ENCODE measurements at places on chromosomes 1 and 21.

DNA sequence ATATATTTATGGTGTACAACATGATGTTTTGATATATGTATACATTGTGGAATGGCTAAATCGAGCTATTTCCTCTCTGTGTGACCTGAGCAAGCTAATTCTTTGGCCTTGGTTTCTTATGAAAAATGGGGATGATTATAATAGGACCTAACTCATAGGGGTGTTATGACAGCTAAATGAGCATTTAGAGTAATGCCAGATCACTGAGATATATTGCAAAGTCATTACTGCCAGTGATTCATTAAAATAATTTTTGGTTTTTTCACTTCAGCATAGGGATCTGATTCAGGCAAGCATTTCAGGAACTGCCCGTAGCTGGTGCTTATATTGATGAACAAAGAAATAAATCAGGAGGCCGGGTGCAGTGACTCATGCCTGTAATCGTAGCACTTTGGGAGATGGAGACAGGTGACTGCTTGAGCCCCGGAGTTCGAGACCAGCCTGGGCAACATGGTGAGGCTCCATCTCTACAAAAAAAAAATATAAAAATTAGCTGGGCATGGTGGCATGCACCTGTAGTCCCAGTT, 30.7 kb downstream of the DAB1 start:
- ATAC-seq = no peak

DNA sequence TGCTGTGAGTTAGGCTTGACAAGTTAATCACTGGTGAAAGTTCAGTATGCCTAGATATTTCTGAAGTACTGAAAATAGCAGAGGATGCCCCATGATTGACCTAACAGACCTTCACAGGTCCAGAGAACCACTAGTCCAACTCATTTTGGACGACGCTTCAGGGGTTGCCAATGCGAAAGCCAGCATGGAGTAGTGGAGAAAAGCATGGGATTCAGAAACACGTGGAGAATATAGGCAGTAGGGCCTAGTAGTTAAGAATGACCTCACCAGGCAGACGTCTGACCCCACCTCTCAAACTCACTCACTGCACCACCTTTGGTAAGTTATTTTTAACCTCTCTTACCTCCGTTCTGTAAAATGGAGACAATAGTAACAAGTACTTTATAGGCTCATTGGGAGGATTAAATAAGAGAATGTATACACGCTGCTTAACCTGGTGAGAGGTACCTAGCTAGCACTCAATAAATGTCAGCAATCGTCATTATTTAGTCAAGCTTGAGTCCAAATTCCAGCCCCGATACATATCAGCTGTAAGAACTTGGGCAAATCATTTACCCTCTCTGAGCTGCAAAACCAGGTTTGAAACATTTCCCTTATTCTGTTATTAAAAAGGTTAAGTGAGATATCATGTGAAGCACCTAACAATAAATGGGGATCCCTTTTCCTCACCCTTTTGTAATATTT, 13.2 kb downstream of the PLPP3 start:
- no peak for ATAC-seq

GRCh38 chr21:42093991-42094421, 22.9 kb downstream of the UMODL1 start:
- no peak for ATAC-seq

DNA sequence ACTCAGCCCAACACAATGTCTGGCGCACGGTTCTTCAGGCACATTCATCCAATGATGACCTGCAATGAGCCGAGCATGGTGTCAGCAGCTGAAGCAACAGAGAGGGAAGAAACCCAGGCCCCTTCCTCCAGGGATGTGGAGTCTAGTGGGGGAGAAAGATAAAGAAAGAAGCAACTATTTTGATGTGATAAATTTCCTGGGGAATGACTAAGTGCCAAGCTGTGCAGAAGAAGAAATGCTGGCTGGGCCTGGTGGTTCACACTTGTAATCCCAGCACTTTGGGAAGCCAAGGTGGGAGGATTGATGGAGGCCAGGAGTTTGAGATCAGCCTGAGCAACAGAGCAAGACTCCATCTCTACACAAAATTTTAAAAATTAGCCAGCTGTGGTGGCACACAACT, 561.8 kb downstream of the KIF26B start:
- no peak for ATAC-seq

DNA sequence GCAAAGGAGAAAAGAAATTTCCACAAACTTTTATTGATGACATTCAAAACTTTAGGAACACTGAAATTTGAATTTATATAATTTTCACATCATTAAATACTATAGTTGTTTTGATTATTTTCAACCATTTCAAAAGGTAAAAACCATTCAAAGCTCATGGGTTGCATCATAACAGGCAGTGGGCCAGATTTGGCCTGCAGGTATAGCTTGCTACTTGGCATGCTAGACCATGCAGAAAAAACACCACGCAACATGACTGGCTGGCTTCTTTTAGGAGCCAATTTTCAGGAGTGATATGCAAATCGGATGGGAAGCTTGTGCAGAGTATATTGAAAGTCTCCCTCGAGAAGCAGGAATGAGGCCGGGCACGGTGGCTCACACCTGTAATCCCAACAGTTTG, 144.8 kb downstream of the GLUL start:
- no peak for ATAC-seq

DNA sequence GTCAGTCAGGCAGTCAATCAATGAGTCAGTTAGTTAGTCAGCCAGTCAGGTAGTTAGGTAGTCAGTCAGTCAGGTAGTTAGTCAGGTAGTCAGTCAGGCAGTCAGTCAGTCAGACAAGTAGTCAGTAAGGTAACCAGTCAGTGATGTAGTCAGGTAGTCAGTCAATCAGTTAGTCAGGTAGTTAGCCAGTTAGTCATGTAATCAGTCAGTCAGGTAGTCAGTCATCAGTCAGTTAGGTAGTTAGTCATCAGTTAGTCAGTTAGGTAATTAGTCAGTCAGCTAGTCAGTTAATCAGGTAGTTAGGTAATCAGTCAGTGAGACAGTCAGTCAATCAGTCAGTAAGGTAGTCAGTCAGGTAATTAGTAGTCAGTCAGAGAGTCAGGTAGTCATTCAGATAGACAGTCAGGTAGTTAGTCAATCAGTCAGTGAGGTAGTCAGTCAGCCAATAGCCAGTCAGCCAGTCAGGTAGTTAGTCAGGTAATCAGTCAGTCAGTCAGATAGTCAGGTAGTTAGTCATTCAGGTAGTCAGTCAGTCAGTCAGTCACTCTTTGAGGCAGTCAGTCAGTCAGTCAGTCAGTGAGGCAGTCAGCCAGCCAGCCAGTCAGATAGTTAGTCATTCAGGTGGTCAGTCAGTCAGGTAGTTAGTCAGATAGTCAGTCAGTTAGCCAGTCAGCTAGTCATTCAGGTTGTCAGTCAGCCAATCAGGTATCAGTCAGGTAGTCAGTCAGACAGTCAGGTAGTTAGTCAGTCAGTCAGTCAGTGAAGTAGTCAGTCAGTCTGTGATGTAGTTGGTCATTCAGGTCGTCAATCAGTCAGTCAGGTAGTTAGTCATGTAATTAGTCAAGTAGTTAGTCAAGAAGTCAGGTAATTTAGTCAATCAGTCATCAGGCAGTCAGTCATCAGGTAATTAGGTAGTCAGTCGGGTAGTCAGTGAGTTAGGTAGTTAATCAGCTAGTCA, 15.3 kb downstream of the KRTAP10-1 start:
- ATAC-seq = peak; percentile 21
